ENCODE measurements at places on chromosomes 1 and 21.
A peak's percentile ranks its signal among the peaks of the same experiment; 100 is the strongest.

DNA sequence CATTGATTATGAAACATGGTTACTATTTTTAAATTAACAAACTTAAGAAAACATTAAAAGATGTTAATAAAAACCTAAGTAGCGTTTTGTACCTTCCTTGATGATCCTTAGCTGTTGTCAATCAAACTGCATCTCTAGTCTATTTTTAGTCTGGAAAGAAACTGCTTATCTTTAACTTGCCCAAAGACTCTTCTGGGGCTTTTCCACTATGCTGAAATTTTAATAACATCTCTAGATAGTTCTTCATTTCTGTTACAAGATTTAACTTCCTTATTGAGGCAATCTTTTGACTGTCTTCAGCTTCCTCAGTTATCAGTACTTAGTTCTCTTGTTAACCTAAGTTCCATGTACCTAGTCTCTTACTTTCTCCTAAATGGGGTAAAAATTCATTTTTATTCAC lies 135.9 kb upstream of the HMCN1 start:
- DNase-seq, result no peak

GRCh38 chr1:224785040-224785328 lies 144.5 kb upstream of the DNAH14 start:
- no peak for DNase-seq

DNA sequence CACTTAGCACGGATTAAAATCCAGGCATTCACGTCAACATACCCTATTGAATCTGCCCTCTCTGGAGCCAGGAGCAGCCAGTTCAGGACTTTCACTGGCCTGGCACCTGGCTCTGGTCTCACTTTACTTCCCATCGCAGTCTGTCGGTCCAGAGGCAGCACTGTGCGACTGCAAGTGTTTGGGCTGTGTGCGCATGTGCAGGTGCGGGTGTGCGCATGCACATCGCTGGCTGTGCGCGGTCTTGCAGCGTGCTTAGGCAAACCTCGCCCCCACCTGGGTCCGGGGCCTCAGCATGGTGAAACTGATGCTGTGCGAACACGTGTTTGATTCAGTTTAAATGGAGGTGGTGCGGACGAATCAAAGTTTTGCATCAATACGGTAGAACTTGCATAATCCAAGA lies 38.0 kb downstream of the ATF3 start:
- DNase-seq, result no peak

DNA sequence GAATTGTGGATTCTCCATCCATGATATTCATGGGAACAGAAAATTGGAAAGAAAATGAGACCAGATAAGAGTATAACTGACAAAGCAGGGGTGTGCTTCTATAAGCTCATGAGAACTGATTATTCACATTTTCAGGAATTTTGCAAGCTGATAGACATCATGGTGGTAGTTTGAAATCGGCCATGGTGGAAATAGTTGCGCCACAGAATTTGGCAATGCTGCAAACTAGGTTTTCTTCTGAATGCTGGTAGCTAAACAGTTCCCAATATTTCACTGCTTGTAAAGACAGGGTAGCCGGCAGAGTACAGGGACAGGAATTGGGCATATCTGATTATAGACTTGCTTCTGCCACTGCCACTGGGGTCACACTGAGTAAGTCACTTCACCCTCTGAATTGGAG lies 151.1 kb downstream of the PLXNA2 start:
- no peak for DNase-seq

GRCh38 chr21:37032877-37033471 lies 26.5 kb downstream of the RIPPLY3 start:
- DNase-seq, result no peak

DNA sequence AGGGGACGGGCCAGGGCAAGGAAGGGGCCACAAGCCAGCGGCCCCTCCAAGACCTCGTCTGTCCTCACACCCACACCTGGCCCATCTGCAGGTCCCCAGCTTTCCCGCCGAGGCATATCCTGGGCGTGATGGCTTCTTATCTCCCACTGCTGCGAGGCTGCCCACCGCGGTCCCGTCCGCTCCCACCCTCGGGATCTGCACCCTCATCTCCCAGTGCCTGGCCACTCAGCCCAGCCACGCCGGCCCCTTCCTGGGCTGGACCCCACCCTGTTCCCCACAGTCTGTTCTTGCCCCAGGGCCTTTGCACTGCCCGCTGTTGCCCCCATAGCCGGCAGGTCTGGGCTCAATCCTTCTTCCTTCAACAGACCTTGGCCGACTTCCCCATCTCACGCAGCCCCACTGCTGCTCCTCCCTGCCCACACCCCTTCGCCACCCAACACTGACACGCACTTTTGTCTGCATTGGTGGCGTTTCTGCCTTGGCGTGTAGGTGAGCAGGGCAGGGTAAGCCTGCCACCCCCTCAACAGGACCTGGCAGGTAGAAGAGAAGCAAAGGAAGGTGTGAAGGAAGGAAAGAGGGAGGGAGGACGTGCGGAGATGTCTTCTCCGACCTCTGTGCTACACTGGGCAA lies 4.4 kb upstream of the TTC34 start:
- no peak for DNase-seq

DNA sequence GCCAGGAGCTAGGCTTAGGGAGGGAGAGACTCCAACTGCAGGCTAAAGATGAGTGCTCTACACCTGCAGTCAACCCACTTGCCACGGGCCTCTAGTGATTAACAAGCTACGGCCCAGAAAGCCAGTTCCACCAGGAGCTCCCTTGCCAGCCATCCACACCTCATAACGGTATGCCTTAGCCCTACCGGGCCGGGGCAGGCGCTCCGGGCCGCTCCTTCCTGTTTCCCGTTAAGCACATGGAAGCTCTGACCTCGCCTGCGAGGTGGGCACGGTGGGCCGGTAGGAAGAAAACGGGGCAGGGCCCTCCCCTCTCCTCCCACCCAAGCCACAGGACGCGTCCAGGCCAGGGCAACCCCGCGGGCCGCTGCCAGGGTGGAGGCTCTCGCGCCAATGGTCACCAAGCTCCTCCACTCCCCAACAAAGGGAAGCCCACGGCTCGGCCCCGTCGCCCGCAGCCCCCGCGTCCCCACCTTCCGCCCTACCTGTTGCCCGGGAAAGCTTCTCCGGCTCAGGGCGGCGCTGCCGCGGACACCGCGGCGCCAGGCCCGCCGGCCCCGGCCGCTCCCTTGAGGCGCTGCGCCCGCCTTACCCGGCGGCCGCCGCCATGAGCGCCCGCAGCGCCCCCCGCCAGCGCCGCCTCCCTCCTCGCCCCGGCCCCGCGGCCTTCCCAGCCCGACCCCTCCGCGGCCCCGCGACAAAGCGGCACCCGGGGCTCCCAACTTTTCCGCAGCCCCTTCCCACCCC lies 627 bp downstream of the CERS2 start:
- peak; percentile 27 for DNase-seq

- DNase-seq, result no peak
Observed at GRCh38 chr1:8711873-8712412, 105.5 kb downstream of the RERE start.

GRCh38 chr1:43704838-43705237 lies 2.5 kb upstream of the ST3GAL3 start:
- DNase-seq, result no peak
